ENCODE measurements at places on chromosomes 2 and 18. TPM values are rescaled to one million over a fixed set of nuclear protein-coding genes. Genes with fewer than 3 reads are reported as not detected.

- peaks cover 22% of the 10 kb centered on the region for H3K36me3 ChIP-seq
- no peak for DNase-seq
- H3K27ac ChIP-seq, result peak overlapping the region; percentile 99
Observed at GRCh38 chr2:96485350-96485749, 19.8 kb downstream of the NEURL3 start.

GRCh38 chr2:188952901-188953300 lies 21.3 kb upstream of the COL3A1 start:
- no peaks in the 10 kb centered on the region for H3K36me3 ChIP-seq
- H3K4me3 ChIP-seq, result no peak overlapping the region
- H3K27me3 ChIP-seq, result no peaks in the 10 kb centered on the region
- H3K27ac ChIP-seq, result no peak overlapping the region

DNA sequence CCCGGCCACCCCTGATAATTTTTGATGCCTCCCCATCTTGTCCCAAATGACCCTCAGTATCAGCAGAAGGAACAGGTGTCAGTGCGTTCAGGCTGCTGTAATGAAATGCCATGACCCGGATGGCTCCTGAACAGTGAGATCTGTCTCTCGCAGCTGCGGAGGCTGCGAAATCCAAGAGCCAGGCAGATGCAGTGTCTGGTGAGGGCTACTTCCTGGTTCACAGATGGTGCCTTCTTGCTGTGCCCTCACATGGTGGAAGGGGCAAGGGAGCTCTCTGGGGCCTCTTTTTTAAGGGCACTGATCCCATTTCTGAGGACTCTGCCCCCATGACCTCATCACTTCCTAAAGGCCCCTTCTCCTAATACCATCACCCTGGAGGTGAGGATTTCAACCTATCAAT lies 152.2 kb downstream of the TWIST2 start:
- no peak overlapping the region for H3K4me3 ChIP-seq
- DNase-seq, result no peak
- no peaks in the 10 kb centered on the region for H3K36me3 ChIP-seq
- H3K27ac ChIP-seq, result no peak overlapping the region

- no peak overlapping the region for H3K27ac ChIP-seq
- no peaks in the 10 kb centered on the region for H3K27me3 ChIP-seq
- no peak overlapping the region for H3K4me3 ChIP-seq
- no peak for DNase-seq
- no peaks in the 10 kb centered on the region for H3K4me1 ChIP-seq
Observed at GRCh38 chr18:53411511-53411910, 813.0 kb downstream of the MBD2 start.

DNA sequence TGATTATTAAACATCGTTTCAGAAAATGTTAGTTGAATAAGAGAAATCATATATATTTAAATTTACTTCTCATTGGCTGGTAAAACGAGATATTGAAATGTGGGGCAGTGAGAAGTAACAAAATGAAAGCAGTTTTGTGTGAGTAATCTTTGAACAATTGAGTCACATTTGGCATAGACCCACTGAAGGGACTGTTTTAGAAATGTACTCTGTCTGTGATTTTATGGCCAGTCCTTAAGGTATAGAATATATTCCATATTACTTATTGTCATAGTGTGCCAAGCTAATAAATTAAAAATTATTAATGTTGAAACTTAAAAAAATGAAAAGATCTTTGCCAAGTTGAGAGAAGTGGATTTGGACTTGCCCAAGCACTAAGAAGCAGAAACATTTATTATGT lies 222.4 kb upstream of the COL3A1 start:
- H3K27ac ChIP-seq, result no peak overlapping the region
- no peaks in the 10 kb centered on the region for H3K27me3 ChIP-seq
- no peak for DNase-seq
- H3K36me3 ChIP-seq, result no peaks in the 10 kb centered on the region
- H3K4me1 ChIP-seq, result no peaks in the 10 kb centered on the region
- no peak overlapping the region for H3K4me3 ChIP-seq

GRCh38 chr2:118580651-118581050 lies 266.8 kb downstream of the EN1 start:
- no peaks in the 10 kb centered on the region for H3K36me3 ChIP-seq
- peaks cover 3% of the 10 kb centered on the region for H3K27me3 ChIP-seq
- H3K4me3 ChIP-seq, result no peak overlapping the region
- H3K4me1 ChIP-seq, result no peaks in the 10 kb centered on the region
- no peak for DNase-seq
- H3K27ac ChIP-seq, result no peak overlapping the region

GRCh38 chr2:203751685-203752271 lies 45.3 kb downstream of the CD28 start:
- no peak for DNase-seq
- peaks cover 27% of the 10 kb centered on the region for H3K4me1 ChIP-seq
- H3K4me3 ChIP-seq, result no peak overlapping the region
- H3K36me3 ChIP-seq, result peaks cover 34% of the 10 kb centered on the region

- H3K27me3 ChIP-seq, result peaks cover 4% of the 10 kb centered on the region
- H3K27ac ChIP-seq, result no peak overlapping the region
- no peaks in the 10 kb centered on the region for H3K4me1 ChIP-seq
- no peak for DNase-seq
- no peaks in the 10 kb centered on the region for H3K36me3 ChIP-seq
- no peak overlapping the region for H3K4me3 ChIP-seq
Observed at GRCh38 chr2:128768041-128768440, 449.4 kb upstream of the HS6ST1 start.

DNA sequence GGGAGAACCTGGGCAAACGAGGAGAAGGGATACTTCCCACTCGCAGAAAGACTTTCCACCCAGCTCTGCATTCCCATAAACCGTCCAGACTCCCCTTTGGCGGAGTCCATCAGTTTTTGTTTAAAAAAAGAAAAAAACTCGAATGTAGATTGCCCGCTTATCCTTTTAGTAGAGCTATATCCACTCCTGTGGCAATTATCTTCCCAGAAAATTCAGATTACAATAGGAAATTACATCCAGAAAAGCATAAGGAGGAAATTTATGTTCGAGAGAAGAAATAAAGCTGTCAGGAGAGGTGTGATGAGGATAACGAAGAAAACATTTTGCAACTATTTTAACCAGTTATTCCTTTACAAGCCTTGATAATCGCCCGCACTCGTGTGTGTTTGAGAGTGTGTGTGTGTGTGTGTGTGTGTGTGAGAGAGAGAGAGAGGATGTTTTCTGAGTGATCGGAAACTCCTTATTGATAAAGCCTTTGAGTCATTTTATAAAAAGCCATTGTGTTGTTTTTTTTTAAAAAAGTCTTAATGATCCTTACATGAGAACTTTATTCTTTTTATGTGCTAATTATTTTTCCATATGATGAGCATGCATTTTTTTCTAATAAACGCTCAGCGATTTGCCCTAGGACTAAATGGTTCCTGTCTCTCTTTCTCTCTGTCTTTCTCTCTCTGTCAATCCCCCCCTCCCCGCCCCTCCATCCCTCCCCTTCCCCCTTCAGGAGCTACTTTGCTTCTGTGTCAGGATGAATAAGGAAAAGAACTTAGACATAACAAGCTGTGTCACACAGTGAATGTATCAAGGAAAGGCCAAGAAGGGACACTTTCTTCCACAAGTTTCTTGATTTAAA lies 1.1 kb upstream of the PPP3R1 start:
- no peak for DNase-seq
- peak overlapping the region; percentile 98 for H3K4me3 ChIP-seq
- no peaks in the 10 kb centered on the region for H3K27me3 ChIP-seq
- H3K4me1 ChIP-seq, result peaks cover 26% of the 10 kb centered on the region

The KCNS3 gene
- not detected for total RNA-seq

The ALLC gene
- not detected for total RNA-seq

The MYO5B gene
- total RNA-seq, result not detected

The PID1 gene
- total RNA-seq, result 0.11 TPM
